ENCODE measurements at places on chromosomes 2 and 18. TPM values are rescaled to one million over a fixed set of nuclear protein-coding genes. Genes with fewer than 3 reads are reported as not detected.

DNA sequence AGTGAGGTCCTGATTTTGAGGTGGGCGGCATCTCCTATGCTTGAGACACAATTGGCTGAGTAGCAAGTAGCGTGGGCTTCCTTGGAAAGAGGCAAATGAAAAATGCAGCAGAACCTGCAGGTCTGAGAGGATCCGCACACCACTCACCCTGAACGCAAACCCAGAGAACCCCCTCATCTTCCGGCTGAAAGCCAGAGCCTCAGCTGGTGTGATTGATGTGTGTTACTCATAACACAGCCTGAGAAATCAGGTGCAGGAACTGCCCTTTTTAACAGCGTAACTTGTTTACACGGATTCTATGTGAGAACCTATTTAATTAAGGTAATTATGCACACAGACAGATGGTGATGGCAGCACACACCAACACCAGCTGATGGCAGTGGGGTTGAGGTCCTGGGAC is 123.4 kb downstream of the MRO start:
- no peak for DNase-seq

DNA sequence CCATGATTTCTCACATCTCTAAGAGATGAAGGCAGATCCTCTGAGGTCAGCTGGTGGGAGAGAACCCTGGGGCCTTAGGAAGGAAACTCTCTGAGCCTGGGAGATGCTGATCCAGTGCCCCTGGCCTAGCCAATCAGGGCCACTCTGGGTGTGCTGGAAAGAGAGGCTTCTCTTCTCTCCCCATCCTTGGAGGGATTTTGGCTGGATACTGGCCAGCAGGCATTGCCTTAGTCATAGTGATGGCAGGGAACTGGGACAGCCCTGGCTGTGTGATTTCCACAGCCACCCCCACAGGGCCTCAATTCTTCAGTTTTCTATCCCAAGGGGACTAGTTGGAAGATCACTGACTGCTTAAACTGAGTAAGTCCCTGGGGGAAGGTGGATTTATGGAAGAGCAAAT is 26.6 kb upstream of the PLB1 start:
- DNase-seq: no peak

DNA sequence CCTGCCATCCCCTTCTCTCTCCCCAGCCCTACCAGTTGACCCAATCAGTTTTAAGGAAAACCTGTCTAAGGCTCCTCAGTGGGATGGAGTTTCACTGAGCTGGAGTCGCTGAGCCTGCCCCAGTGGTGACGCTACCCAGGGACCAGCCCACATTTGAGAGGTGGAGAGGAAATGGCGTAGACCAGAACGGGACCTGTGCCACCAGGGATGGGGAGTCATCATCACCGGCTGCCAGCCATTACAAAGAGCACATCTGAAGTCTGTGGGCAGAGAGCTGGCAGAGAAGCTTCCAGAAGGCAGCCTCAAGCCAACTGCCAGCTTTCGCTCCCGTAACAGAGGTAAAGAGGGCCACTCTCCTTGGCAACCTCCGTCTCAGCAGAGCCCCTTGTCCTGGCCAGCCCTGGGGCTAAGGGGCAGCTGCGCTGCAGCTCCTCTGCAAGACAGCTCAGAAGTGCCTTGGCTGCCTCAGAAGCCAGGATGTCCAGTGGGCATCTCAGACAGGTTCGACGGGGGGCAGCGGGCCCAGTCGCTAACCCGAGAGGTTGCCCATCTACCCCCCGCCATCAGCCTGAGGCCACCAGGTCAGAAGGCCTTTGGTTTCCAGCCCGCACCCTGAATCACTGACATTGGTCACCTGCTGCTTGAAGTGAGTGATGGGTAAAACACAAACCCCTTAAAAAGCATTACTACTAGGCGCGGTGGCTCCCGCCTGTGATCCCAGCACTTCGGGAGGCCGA is 15.4 kb downstream of the SDC1 start:
- no peak for DNase-seq

The CNGA3 gene
- total RNA-seq: 0.51 TPM

The STON1 gene
- total RNA-seq: 13.4 TPM

DNA sequence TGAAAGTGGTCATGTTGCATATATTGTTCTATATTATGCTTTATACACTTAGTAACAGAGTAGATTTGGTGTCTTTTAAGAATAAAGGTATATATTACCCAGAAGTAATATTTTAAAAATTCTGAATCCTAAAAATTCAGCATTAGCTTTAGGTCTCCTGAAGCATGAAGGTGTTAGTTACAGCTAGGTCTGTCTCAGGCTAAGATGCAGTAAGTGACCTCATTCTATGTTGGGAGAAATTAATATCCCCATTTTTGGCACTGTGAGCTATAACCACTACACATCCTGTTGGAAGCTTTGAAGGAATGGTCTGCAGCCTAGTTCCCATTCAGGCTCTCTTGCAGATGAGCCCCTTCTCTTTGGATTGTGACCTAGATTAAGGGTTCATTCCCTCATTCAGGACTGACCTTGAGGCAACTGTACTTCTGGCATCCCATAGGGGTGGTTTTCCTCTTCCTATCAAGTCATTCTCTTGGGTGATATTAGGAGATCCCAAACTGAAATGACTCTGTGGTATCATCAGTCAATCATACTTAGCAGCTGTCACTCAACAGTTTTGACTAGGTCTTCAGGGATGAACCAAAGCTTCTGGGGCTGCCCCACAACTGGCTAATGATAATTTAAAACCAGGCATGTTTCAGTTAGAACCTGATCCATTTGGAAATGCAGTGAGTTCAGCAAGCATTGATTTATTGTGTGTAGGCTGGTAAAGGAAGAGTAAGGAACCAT is 117.7 kb downstream of the GPD2 start:
- DNase-seq: no peak

DNA sequence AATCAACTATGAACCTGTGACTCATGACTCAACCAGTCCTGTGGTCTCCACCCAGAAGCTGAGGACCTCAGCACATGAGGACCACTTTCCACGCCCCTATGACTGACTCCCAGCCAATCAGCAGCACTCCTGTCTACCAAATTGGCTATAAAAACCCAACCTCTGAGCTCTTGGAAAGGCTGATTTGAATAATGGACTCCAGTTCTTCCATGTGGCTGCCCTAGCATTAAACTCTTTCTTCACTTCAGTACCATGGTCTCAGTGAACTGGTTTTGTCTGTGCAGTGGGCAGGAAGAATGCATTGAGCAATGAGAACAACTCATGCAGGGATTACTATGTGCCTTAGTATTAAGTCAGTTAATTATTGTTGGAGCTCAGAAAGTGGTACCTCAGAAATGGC is 78.3 kb downstream of the CMPK2 start:
- DNase-seq: no peak

GRCh38 chr2:127025359-127026166 is 81.4 kb downstream of the BIN1 start:
- DNase-seq: peak; percentile 86

DNA sequence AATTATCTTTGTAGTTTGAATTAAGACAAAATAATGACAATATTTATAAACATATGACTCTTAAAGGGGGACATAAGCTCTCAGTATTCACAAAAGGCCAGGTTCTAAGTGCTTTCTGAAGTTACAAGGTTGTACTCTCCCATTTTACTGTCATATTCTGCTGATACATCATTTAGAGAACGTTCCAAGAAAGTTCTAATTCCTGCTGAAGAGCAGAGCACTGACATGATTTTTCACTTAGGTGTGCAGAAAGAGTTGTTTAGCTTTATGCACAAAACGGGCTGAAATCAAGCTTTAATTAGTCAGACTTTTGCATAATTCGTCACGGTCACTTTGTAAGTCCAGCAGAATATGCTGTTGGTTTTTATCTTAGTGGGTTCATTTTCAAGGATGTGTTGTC is 37.3 kb downstream of the ADAM23 start:
- DNase-seq: no peak

GRCh38 chr2:81706856-81707255 is 1402.3 kb upstream of the LRRTM1 start:
- no peak for DNase-seq

- DNase-seq: no peak
Observed at GRCh38 chr2:160583813-160584537, 90.4 kb upstream of the RBMS1 start.

DNA sequence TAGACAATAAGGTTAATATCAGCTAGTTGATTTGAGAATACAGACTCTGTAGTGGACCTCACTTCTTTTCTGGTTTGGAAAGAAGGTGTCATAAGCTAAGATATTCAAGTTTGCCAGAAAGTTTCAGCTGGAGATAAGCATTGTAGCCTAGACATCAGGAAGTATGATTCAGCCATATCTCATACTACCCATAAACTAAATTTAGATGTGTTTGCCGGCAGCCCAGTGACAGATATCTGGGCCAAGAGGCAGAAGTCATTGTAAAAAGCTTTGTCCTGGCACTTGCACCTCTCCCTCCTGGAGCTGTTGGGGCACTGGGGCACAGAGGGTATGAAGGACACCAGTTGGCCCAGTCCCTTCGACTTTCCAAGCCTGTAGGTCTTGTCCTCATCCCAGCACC is 128.0 kb downstream of the EPHA4 start:
- no peak for DNase-seq

- no peak for DNase-seq
Observed at GRCh38 chr2:51619961-51620360, 588.0 kb upstream of the NRXN1 start.

The GPR75 gene
- 0.92 TPM for total RNA-seq

- peak; percentile 50 for DNase-seq
Observed at GRCh38 chr18:12679183-12679786, 21.4 kb upstream of the SPIRE1 start.

- no peak for DNase-seq
Observed at GRCh38 chr18:10670856-10671255, 145.0 kb downstream of the NAPG start.

The CASP10 gene
- 10.8 TPM for total RNA-seq

The GAREM1 gene
- 14.0 TPM for total RNA-seq

DNA sequence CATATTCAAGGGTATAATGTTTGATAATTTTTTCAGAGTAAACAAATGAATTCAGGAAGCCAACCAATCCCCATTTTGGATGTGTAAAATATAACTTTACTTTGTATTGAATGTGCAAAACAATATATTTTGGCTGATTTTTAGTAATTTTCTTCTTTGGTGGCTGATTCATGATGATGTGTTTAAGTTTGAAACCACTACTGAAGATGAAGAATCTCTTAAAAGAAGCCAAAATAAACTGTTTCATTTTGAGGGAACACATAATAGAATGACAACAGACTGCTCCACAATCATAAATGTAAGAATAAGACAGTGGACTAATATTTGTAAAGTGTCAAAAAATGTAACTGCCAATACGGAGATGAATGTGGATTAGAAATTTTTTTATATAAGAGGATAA is 52.5 kb upstream of the TRIM43 start:
- no peak for DNase-seq

The RNASEH1 gene
- 22.2 TPM for total RNA-seq

The FBXO36 gene
- total RNA-seq: 3.1 TPM

- DNase-seq: no peak
Observed at GRCh38 chr18:22783662-22784076, 149.5 kb upstream of the RBBP8 start.

DNA sequence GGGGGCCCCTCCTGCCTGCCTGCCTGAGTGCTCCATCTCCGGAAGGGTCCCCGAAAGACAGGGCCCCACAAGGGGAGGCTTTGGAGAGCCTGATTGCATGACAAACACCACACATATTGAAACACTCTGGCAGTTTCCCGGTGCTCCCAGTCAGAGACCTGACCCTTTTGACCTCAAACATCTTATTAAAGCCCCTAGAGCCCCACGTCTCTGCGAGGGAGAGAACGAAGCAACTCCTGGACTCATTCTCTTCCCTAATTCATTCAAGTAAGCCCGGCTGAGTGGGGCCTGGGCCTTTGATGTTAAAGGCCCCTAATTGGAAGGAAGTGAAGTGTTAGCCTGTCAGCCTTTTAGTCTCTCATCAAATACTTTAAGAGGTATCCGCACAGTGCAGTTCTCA is 335.6 kb downstream of the CYRIA start:
- DNase-seq: peak; percentile 43

DNA sequence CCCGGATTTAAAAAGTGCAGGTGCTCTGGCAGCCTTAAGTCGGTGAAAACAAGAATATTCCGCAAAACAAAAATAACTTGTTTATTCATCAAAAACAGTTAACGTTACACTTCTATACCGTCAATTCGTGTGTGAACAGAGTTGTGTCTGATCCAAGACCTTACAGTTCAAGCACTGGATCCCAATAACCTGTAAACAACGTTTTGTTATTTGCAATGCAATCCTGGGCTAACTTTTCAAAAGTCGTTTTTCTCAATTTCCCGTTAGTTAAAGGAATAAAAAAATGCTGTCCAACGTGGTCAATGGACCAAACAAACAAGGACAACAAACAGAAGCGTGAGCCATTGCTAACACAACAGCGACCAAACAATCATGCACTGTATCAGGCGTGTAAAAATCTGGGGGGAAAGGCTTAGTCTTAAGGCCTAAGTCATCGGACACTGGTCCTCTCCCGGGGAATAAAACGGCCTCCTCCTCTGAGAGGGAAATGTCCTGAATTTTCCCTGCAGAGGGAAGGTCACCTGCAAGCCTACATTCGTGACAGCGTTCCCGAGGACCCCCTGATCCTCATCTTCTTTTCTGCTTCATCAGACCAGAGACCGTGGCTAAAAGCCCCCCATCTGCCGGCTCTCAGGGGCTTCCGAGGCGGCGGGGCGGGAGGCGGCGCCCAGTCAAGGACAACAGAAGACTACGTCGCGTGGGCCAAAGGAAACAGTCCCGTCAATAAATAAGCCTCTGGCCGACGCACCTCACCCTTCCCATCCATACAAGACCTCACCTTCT is 490 bp downstream of the NDUFS1 start:
- peak; percentile 13 for DNase-seq

- DNase-seq: no peak
Observed at GRCh38 chr2:212409560-212409959, 129.0 kb downstream of the ERBB4 start.

The SLC4A3 gene
- 1.5 TPM for total RNA-seq

The GAL3ST2 gene
- not detected for total RNA-seq

- no peak for DNase-seq
Observed at GRCh38 chr2:108460345-108461037, 11.5 kb downstream of the GCC2 start.

The MEIS1 gene
- 72.7 TPM for total RNA-seq

The POTEI gene
- 0.21 TPM for total RNA-seq

The AKAIN1 gene
- not detected for total RNA-seq

DNA sequence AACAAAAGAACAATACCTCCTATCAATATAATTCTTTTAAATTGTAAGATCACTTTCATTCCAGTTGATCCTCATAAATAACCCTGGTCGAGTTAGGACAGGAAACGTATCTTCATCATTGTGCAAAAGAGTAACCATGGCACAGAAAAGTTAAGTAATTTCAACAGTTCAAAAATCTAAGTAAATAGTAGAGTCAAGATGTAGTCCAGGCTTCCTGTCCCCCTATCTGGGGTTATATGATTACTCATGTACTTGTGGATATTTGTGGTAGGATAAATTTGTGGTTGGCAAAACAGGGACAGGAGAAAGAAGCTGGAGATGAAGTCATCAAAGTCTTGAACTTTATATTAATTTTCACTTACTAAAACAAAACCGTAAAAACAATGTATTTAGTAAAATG is 772.6 kb downstream of the TSN start:
- no peak for DNase-seq

GRCh38 chr2:198376677-198377076 is 572.3 kb downstream of the PLCL1 start:
- DNase-seq: no peak

The CD226 gene
- 2.1 TPM for total RNA-seq

- no peak for DNase-seq
Observed at GRCh38 chr2:132915812-132916549, 246.0 kb upstream of the LYPD1 start.

The DYSF gene
- 100 TPM for total RNA-seq

The FAM110C gene
- total RNA-seq: 3.7 TPM
